ENCODE measurements at places on chromosomes 6 and 20.
A peak's percentile ranks its signal among the peaks of the same experiment; 100 is the strongest.

- no peak for DNase-seq
Observed at GRCh38 chr6:168438783-168439520, 2.0 kb upstream of the SMOC2 start.

- peak; percentile 84 for DNase-seq
Observed at GRCh38 chr6:140566781-140567277, 1192.4 kb upstream of the CITED2 start.

DNA sequence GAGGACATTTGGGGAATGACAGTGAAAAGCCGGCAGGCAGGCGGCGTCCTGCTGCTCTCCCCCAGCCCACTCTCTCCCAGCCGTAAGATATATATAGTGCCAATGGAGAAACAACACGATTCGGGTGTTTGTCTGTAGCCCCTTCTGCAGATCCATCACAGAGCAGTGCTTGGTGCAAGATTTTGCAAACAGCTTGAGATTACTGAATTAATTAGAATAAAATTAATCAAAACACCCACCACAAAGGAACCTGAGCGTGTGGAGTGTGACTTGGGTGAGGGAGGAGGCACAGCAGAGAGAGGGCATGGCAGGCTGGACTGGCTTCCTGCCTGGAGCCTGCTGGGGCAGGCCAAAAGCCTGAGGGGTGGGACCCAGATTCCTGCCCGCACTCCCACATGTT lies 28.8 kb upstream of the CCDC167 start:
- DNase-seq, result no peak

GRCh38 chr6:136501514-136501913 lies 48.7 kb downstream of the MAP7 start:
- DNase-seq, result no peak

- peak; percentile 66 for DNase-seq
Observed at GRCh38 chr6:130322673-130323268, 43.0 kb upstream of the TMEM200A start.

DNA sequence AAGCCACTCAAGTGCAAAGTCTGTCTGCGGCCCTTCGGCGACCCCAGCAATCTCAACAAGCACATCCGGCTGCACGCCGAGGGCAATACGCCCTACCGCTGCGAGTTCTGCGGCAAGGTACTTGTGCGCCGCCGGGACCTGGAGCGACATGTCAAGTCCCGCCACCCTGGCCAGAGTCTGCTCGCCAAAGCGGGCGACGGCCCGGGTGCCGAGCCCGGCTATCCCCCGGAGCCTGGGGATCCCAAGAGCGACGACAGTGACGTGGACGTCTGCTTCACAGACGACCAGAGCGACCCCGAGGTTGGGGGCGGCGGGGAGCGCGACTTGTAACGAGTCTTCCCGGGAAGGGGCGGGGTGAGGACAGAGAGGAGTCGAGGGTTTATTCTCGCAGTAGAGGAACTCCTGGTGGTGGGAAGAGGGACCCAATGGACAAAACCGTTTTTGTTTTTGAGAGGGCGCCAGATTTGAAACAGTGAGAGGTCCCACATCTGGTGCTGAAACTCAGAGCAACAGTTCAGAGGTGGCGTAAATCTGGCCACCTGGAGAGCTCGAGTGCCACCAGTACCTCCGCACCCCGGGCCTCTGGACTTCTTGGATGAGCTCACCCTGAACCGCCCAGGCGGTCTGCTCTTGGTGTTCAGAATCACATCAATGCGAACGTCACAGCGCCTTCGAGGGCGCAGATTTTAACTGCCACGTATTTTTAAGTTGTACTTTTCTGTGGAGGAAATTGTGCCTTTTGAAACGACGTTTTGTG lies 8.0 kb downstream of the PRDM13 start:
- DNase-seq, result no peak

DNA sequence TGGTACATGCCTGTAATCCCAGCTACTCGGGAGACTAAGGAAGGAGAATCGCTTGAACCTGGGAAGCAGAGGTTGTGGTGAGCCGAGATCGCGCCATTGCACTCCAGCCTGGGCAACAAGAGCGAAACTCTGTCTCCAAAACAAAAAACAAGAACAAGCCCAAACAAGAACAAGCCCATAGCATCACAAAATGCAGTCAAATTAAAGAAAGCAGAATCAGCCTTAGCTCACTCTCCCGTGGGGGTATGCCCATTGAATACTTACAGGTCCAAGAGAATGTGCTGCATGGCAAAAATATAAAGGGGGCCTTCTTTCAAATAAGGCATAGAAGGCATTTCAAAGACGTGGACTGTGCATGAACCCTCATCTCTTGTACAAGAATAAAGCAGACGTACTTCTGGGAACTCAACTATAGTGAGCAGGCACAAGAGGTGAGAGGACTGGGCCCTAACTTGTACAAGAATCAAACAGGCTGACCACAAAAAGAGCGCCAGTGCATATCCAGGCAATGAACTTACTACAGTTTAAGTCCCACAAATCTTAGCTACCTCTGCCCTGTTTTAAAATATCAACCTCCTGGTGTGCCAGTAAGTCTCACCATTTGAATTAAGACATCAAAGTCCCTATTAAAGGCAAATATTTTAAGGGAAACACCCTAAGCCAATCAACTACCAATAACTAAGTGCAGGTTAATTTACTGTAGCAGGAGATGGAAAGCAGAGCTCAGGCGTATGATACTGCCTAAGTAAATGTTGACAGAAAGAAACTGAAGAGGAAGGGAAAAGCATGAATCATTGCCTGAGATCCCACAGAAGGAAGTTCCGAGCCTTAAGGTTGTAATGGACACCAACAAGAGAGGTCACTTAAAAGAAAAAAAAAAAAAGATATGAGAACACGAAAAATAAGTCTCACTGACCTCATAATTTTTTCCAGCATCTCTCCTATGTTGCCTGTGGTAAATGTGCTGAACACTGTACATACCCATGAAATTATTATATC lies 37.4 kb downstream of the TOMM6 start:
- no peak for DNase-seq

DNA sequence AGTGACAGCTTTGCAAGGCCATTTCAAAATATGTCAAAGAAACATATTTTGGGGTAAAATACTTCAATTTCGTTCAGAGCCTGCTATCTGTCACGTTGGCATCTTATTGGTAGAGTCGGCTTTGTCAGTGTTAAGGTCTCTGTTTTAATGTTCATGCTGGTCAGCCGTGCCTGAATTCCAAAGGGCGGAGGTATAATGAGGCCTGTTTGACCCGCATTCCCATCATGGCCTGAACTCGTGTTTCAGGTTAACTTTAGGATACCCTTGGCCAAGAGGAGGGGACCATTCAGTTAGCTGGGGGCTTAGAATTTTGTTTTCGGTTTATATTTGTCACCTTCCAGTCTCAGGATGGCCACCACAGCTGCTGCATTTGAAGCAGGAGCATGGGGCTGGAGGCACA lies 236.4 kb downstream of the NFATC2 start:
- no peak for DNase-seq

DNA sequence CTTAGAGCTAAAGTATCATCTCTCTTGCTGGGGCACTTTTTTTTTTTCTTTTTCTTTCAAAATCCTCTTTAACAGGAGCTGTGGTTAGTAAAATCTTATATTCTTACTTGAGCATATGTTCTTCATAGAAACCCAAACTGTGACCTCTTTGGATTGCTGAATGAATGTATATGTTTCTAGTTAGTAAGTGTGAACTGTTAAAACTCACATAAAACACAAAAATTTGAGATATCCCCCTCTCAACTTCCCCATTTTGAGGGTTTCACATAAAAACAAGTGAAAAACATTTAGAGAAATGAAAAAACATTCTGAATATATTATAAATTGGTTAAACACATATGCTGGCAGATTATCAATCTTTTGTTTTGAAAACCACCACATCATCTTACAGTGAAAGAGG lies 78.1 kb downstream of the INSM1 start:
- no peak for DNase-seq

DNA sequence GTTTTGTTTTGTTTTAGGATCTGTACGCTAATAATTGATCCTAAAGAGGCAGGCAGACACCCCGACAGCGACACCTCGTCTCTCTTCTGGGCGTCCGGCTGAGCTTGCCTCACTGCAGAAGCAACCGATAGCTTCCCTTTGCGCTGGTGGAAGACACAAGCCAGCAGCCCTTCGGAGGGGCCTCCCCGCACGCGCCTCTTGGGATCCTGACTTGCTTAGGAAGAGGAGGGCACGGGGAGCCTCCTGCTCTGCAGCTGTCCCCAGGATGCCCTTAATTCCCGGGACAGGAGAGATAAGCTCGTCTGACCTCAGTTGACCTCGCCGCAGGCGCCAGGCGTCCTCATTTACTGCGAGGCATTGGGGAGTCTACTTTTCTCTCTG lies 94.0 kb downstream of the CD83 start:
- DNase-seq, result peak; percentile 44

DNA sequence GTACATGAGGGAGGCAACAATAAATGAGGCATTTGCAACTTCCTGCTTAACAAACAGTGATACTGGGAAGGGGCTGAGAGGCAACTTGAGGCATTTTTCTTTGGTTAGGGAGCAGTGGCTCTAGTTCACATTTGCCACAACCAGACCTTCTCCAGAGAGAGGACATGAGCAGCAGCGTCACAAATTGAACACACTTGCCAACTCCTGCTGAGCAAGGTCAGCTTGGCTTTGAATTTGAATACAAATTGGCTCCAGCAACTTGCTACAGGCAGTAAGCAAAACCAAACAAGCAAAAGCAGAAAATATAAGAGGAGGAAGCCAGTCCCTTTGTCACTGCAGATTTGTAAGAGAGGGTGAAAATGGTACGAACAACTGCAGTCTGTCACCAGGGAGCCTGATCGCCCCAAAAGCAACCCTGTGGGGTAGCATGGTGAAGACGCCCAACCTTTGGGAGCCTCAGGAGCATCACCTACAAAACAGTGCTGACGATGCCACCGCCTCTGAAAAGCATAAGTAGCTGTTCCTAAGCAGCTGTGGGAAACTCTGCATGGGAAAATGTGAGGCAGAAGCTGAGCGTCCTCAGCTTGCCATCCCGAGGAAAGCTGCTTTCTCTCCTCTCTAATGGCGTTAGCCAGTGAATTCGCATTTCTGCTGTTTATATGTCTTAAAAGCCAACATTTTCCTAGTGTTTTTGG lies 378.7 kb downstream of the RNGTT start:
- DNase-seq, result no peak

DNA sequence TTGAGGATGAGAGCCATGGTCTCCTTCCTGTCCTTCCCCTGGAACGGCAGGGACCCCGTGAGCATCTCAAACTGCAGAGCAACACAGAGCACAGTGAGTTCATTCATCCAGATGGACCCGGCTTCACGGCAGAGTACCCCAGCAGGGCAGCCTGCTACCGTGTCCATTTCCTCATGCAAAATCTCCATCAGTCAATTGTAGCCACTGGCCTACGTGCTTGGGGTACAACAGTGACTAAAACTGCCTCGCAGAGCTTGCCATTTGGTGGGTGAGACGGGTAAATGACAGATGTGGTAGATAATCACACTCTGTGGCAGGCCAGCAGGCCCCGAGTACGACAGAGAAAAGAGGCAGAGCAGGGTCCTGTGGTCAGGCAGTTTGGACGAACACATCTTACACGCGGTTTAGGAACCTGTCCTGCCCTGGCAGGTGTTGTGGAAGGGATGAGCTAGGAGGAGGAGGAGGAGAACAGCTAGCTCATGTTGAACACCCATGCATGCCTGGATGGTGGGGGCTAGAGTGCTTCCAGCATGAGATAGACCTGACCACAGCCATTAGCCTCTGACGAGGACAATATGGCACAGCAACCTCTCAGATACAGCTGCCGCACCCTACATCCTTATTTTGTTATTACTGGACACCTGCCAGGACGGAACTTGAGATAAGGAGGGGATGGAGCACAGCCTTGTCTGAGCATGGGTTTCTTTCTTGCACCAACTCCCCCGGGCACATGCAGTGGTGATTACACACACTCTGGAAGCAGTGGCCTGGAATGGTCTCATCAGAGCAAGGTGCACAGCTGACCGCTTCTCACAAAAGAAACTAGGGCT lies 95.6 kb downstream of the RAMACL start:
- DNase-seq, result peak; percentile 40

GRCh38 chr6:39367700-39368099 lies 45.2 kb upstream of the KCNK16 start:
- DNase-seq, result no peak

- DNase-seq, result peak; percentile 49
Observed at GRCh38 chr20:61500791-61501321, 248.8 kb downstream of the CDH4 start.

- peak; percentile 61 for DNase-seq
Observed at GRCh38 chr20:63101781-63102720, 95.3 kb upstream of the BHLHE23 start.

GRCh38 chr6:28588666-28589065 lies 63.0 kb downstream of the GPX5 start:
- DNase-seq, result no peak

DNA sequence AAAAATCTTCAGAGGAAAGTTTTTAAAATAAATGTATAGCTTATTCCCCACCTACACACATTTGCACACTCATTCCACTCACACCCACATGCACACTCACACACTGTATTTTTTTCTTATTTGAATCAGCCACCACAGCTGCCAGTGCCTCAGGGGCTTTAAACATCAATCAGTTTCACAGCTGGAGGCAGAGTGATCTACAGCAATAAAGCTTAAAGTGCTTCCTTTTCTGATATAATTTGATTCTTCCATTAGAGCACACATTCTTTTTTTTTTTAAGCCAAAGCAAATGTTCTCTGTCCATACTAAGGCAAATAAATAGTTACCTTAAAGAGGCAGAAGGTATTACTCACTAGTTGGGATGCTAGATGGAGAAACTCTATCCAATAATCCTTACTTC lies 498.8 kb upstream of the POU3F2 start:
- no peak for DNase-seq

- DNase-seq, result peak; percentile 26
Observed at GRCh38 chr6:98833307-98834059, 891 bp upstream of the POU3F2 start.

DNA sequence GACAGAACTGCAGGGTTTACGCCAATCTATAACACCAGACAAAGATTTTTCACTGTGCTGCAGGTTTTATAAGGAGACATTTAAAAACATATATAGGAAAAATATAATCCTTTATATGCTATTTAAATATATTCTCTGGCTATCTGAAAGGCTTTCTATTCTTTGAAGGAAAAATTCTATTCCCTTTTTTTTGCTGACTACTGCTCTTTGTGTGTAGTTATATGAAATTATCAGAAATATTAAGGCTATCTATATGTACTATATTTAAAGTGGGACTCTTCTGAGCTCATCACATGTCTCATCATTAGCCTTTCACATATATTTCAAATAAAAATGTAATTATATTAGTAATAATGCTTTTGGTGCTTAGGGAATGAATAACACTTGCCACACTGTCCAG lies 930.7 kb downstream of the EYS start:
- DNase-seq, result no peak

DNA sequence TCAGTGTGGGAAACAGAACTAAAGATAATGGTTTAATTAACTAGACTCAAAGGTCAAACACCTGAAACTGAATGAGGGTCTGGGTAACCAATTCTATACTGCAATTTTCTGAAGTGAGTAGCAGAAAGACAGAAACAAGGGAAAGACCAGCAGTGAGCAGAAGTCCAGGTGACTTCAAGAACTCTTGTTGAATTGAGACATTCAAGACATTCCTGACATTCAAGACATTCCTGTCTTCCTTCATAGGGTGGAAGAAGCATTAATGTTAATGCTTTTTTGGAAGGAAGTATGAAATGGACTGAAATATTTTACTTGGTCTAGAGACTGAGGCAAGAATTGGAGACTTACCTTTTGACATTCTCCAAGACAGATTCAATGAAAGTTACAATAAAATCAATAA lies 529.9 kb upstream of the MMS22L start:
- peak; percentile 9 for DNase-seq

- DNase-seq, result peak; percentile 77
Observed at GRCh38 chr6:28880894-28881780, 42.6 kb downstream of the TRIM27 start.

GRCh38 chr6:25928562-25929324 lies 1.7 kb downstream of the SLC17A2 start:
- DNase-seq, result no peak

GRCh38 chr6:8551993-8552392 lies 116.6 kb upstream of the SLC35B3 start:
- DNase-seq, result no peak

Data from fibroblast of skin of right biceps (primary cell).